GM12891 (cell line): ENCODE measurements at places on chromosomes 5 and 9.

DNA sequence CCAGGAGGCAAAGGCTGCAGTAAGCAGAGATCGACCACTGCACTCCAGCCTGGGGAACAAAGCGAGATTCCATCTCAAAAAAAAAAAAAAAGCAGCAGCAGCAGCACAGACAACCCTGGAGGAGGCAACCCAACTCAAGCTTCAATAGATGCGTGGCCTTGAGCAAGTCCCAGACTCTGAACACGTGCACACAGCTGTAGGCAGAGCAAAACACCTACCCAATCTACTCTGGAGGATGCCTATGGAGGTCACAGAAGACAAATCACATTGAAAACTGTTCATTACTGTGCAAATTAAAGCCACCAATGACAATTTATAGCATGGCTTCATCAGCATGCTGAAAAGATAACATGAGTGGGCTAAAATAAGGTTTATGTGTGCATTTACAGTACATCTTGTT lies 7.2 kb downstream of the TLE1 start:
- DNase-seq = no peak

GRCh38 chr9:88775559-88775958 lies 215.7 kb upstream of the S1PR3 start:
- no peak for DNase-seq

GRCh38 chr9:97647996-97648395 lies 14.4 kb downstream of the NCBP1 start:
- DNase-seq = no peak

DNA sequence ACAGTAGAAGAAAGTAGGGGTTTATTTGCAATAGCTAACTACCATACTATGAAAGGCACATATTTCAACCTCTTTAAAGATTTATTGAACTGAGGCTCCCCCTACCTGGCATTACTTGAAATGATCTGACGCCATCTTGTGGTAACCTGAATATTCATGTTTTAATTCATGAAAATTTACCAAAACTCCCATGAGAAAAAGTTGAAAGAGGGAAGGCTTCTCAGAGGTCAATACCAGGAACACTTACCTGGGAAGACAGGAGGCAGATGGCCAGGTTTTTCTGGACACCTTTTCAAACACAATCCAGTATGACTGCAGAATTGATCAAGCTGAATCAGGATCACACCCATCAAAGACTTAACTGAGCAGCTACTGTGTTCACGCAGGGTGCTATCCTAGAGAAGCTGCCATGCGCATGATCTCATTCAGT lies 9.4 kb downstream of the PRELID2 start:
- DNase-seq = no peak

GRCh38 chr9:136399176-136400037 lies 563 bp downstream of the SNAPC4 start:
- no peak for DNase-seq

GRCh38 chr5:10637944-10638343 lies 74.1 kb downstream of the ANKRD33B start:
- DNase-seq = no peak

DNA sequence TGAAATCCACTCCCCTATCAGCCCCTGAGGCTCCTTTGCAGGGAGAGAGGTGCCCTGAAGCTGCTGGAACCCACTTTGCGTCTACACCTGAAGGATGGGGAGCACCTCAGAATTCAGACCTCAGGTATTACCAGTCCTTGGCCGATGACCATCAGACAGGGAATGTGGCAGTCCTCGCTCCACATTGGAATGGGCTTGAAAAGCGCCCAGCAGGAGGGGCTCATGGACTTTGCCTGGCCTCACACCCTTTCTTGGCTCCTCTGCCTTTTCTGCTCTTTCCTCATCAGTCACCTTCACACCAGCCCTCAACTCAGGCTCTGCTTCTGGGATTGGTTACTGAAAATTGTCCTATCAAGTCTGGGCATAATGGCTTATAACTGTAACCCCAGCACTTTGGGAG lies 83.9 kb downstream of the BARX1 start:
- no peak for DNase-seq

DNA sequence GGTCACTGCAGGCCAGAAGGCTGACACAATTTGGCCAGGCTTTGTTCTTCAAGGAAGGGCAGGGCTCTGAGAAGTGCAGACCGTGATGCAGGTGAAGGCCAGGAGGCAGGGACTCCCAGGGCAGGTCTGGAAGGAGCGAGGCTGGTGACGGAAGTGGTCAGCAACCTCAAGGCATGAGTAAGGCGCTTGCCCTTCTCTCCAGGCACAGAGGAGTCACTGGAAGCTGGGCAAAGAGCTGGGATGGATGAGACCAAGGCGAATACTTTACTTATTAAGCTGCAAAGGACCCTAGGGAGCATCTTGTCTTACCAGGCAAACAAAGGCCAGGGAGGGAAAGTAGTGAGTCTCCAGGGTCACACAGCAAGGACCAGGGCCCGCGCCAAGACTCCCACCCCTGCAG lies 18.6 kb downstream of the IRF1 start:
- no peak for DNase-seq

DNA sequence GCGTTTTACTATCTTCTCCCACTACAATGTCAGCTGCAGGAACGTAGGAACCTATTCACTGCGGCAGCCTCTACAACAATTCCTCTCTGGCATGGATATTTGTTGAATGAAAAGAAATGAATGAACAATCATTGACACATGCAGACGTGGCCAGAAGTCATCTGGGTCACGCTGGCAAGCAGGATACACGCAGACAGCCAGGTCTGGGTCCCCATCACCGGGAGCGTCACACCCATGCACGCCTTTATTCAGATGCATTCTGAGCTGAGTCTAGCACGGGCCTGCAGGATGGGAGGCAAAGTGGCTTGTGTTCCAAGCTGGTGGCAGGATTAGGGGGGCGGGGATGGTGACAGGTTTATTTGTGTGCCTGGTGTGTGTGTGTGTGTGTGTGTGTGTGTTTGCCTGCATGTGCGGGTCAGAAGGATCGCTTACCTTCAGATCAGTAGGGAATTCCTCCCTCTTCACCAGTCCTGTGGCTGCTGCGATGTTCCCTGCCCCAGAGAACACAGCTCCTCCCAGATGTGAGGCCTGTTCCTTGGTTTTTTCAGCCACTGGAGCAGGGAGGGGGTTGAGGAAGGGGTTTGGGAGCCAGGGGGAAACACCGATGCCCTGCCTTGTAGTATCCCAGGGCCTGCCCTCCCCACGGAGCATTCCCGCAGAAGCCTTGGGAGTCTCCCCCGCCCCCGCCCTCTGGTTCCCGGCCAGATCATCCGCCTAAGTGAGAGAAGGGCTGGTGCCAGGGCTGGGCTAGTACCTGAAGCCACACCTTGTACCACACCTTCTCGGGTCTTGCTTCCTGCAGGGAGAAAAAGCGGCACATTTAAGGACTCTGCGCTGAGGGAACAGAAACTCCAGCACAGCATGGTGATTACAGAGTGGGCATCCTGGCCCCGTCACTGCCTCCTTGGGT lies 4.1 kb downstream of the SNCB start:
- DNase-seq = no peak

- DNase-seq = no peak
Measured at GRCh38 chr9:107437716-107438115, 51.9 kb downstream of the KLF4 start.

- no peak for DNase-seq
Measured at GRCh38 chr5:176154821-176155220, 83.4 kb upstream of the SIMC1 start.

GRCh38 chr9:13166996-13167395 lies 112.5 kb downstream of the MPDZ start:
- no peak for DNase-seq

DNA sequence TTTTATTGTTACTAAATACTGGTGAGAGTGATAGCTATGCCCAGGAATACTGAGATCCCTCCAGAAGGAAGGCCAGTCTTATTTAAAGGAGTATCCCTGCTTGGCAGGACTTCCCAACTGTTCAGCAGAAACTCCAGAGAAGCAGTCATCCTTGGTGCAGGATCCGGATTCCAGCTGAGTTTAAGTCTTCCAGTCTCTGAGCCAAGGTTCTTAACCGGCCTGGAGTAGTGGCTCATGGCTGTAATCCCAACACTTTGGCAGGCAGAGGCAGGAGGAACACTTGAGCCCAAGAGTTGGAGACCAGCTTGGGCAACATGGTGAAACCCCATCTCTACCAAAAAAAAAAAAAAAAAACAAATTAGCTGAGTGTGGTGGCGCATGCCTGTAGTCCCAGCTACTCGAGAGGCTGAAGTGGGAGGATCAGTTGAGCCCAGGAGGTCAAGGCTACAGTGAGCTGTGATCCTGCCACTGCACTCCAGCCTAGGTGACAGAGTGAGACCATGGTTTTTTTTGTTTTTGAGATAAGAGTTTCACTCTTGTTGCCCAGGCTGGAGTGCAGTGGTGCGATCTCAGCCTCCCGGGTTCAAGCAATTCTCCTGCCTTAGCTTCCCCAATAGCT lies 7.6 kb downstream of the NAIF1 start:
- no peak for DNase-seq

DNA sequence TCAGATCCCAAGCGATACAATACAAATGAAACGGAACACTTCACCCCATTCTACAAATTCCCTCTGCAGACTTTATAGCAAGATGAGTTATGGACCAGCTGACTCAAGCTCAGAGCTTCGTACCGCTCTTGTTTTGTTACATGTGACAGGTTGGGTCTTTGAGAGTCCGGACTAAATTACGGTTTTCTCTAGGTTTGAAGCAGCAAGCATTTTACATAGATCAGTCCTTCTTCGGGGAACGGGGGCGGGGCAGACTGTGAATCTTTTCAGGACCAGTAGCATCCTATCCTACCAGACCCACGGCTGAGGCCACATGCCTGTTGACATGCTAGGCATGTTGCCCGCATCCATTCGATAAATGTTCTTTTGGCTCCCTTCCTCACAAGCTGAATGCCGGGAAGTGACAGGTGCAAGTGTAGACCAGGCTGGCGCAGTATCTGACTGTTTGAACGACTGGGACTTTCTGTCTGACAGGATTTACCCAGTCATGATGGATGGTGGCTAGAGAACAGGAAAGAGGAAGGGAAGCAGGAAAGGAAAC lies 811.0 kb upstream of the GRAMD2B start:
- DNase-seq = no peak

DNA sequence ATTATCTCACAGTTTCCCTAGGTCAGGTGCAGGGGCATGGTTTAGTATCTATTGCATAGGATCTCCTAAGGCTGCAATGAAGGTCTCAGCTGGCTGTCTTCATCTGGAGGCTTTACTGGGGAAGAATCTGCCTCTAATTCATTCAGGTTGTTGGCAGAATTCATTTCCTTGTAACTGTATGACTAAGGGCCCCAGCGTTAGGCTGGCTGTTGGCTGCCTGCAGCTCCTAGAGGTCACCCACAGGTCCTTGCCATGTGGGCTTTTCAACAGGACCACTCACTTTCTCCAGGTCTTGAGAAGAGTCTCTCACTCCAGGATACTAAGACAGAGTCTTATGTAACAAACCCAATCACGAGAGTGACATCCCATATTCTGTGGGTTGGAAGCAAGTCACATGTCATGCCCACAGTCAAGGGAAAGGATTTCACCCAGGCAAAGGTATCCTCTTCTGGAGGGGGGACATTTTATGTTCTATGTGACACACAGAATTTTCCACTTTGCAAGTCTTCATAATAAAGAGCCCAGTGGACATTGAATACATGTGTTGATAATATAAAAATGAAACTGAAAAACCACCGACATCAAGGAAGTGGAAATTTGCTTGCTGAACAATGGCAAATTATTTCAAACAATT lies 38.2 kb downstream of the HMHB1 start:
- DNase-seq = no peak

DNA sequence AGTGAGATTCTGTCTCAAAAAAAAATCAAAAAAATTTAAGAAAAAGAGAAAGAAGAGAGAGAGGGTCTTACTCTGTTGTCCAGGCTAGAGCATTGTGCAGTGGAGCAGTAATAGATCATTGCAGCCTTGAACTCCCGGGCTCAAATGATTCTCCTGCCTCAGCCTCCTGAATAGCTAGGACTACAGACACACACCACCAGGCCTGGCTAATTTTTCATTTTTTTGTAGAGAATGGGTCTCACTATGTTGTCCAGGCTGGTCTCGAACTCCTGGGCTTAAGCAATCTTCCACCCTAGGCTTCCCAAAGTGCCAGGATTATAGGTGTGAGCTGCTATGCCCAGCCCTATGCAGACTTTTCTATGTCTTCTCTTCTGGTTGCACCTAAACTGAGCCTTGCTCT lies 25.0 kb downstream of the RRAGA start:
- no peak for DNase-seq

DNA sequence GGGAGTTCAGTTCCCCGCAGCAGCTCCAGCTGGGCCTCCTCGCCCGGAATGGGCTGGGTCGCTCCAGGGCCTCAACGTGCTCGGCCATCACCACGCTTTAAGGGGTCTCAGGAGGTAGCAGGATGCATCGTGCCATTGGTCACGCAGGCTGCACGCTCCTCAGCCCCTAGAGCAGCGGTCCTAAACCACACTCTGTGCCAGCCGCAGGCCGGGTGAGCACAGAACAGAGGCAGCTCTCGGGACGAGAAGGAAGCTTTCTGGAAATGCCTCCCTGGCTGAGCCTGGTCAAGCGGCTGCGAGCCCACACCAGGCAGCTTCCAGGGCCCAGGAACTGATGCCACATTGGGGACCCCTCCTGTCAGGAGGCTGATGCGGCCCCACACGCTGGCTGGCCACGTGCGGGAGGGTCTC lies 39.3 kb upstream of the LPCAT1 start:
- no peak for DNase-seq

DNA sequence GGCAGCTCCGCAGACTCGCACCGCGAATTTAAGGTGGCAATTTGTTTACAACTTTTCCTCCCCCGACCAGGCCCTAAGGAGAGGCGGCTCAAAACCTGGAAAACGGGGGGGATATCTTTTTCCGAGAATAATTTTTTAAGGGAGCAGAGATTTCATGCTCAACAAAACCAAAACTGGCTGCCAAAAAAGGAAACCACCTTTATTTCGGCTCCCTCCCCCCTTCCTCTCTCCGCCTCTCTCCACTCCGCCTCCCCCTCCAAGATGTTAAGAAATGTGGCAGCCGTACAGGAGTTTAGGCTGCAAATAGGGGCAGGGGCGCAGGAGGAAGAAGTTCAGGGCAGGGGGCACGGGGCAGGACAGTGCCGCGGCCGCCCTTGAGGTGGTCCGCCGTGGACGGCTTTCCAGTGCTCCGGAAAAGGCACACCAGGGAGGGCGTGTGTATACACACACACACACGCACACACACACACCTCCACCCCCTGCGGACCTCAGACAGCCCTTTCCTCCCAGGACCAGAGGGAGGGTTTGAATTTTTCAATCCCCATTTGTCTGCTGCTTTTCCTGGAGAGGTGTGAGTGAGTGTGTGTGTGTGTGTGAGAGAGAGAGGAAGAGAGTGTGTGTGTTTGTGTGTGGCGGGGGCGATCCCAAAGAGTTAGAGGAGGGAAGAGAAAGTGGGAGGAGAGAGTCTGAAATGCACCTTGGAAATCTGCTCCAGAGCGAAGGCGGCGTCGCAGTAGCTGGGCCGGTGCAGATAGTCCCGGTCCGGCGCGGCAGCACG lies 9.1 kb downstream of the PTCH1 start:
- DNase-seq = no peak

GRCh38 chr5:1366514-1366913 lies 21.6 kb upstream of the CLPTM1L start:
- DNase-seq = peak; percentile 51

GRCh38 chr5:150209099-150209635 lies 19.3 kb downstream of the SLC6A7 start:
- DNase-seq = no peak
